ENCODE measurements at places on chromosomes 2 and 18.
A peak's percentile ranks its signal among the peaks of the same experiment; 100 is the strongest.

DNA sequence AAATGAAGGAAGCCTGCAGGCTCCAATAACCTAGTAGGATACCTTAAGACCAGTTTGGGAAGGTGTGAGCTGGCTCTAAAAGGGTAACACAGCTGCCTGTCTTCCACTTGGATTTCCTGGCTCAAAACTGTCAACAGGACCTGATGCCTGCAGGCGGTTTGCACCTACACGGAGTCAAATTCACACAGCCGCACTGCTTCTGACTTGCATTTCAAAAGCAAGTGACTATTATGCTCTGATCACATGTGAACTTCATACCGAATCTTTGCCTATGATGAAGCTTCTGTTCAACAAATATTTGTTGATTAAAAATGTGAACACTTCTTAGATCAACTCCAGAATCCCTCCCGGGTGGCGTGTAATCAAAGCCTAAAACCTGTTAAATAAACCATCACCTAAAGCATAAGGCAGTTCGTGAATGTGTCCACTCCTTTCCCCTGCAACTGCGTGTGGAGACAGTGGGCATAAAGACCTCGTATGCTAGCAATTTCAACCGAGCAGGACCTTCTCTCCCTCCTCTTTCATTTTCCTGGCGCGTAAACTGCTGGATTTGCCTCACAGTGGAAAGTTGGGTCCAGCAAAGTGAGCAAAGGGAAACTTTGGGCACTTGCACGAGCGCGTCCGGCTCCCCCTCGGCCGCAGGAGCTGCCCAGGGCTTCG, 784 bp downstream of the CRACDL start:
- DNase-seq: no peak

- peak; percentile 66 for DNase-seq
Measured at GRCh38 chr18:48896875-48897511, 53.8 kb downstream of the SMAD7 start.

- no peak for DNase-seq
Measured at GRCh38 chr2:96623116-96623515, 15.0 kb downstream of the KANSL3 start.

- DNase-seq: no peak
Measured at GRCh38 chr2:175003875-175004729, 1.1 kb downstream of the CHN1 start.

- DNase-seq: no peak
Measured at GRCh38 chr2:8252997-8253694, 428.7 kb upstream of the ID2 start.

GRCh38 chr2:106138543-106139237, 55.4 kb downstream of the UXS1 start:
- DNase-seq: no peak

GRCh38 chr2:237867465-237867864, 8.0 kb downstream of the RAMP1 start:
- no peak for DNase-seq

DNA sequence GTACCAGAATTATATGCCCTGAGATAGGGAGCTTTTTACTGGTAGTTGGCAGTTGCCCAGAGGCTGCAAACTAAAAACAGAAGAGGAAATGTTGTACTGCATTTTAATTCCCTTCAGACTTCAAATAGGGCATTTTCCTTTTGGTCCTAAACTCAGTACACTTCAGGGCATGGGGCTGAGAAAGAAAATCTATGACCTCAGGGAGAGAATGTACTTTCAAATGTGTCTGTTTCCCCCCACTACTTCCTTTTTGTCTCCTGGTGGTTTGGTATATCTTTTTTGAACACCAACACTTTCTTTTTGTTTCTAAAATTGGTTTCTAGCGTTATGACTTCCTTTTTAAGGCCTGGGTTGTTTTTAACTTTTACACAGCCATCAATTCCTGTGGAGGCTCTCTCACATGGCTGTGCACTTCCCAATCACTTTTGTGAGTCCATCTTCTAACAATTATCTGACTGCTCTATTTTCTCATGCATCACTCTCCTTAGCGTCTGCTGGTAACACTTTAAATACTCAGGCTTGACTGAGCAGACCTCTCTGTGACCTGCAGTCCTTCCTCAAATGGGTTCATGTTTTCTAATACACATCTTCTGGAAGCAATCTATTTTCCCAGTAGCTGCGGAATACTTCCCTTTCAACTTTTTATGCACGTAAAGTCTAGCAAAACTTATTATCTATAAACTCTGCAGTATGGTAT, 596.0 kb downstream of the LRP1B start:
- no peak for DNase-seq

GRCh38 chr2:216632952-216633615, at the start of gene IGFBP2:
IGFBP2 (plus strand) TSS chr2:216633420; CDS start chr2:216633524, 104 bp downstream.
- peak; percentile 86 for DNase-seq

GRCh38 chr2:101803945-101804696, 106.6 kb downstream of the MAP4K4 start:
- DNase-seq: no peak

GRCh38 chr2:117967977-117968718, 45.7 kb downstream of the CCDC93 start:
- no peak for DNase-seq

DNA sequence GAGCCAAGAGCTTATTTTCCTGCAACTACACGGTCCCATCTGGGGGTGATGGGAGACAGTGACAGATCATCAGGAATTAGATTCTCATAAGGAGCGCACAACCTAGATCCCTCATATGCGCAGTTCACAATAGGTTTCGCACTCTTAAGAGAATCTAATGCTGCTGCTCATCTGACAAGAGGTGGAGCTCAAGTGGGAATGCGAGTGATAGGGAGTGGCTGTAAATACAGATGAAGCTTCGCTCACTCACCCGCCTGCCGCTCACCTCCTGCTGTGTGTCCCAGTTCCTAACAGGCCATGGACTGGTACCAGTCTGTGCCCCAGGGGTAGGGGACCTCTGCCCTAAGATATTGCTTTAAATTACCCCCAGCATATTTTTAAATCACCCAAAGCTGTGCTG, 10.8 kb downstream of the LRRFIP1 start:
- DNase-seq: peak; percentile 45

DNA sequence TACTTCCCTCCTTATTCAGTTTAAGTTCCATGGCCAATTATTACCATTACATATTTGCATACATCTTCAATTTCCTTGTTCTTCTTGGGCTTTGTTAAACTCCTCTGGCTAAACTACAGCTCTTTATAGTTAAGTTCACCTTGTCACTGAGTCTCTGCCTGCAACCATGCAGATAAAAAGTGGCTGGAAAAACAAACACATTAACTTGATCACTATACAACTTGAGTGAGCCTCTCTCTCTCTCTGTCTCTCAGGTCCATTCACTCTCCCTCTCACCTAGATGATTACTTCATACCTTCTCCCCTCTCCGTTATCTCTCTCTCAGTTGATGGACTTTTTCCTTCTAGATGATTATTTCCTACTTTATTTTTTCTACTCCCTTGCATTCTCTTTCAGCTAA, 30.3 kb downstream of the GCFC2 start:
- DNase-seq: no peak

DNA sequence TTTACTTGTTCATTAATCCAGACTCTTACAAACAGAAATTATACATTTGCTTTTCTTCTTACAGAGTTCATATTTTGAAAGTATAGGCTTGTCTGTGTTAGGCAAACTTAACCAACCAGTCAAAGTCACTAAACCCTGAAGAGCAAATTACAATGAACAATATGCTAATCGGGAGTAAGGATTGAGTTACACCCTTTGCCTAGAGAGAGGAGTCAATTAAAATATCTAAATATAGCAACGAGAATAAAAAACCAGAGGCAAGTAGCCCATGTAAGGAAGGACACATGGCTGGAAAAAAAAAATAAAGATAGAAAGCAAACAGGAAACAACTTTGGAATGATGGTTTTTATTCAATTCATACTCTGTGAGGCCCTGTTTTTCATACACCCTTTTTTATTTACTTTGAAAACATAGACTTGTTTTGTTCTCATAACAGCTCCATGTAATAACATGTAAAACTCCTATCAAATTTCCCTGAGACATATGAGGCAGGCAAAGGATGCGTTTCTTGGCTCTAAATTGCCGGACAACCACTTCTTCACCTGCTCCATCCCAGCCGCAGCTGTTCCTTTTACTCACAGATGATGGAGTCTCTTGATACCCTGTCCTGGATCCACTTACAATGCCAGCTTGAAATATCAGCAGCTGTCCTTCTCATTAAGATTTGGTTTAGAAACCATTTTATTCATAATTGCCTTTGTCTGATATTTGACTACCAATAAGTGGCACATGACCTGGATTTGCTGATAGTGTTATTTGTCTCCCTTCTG, 767.7 kb upstream of the GCFC2 start:
- no peak for DNase-seq

- no peak for DNase-seq
Measured at GRCh38 chr18:36525913-36526312, 228.4 kb downstream of the FHOD3 start.

- DNase-seq: no peak
Measured at GRCh38 chr18:32732165-32732564, 40.7 kb downstream of the KLHL14 start.

GRCh38 chr2:54640834-54641540, 82.5 kb upstream of the EML6 start:
- DNase-seq: no peak

GRCh38 chr2:236217926-236218325, 46.3 kb downstream of the ASB18 start:
- no peak for DNase-seq

DNA sequence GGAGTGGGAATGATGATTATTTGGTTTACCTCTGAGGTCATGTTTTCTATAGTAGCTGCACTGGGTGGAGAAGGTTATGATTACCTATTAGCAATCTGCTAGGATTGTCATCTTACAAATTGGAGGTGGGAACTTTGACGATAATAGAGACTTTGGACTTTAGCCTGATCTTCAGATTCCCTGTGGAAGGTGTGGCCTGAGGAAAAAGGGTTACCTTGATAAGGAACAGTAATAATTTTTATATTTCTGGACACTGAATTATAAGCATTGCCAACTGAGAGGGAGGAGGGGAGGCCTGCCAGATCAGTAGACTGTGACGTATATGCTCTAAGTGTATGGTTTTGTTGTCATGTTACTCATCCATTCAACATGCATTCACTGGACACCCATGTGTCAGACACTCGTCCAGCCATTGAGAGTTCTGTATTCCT, 183.4 kb upstream of the FOSL2 start:
- DNase-seq: no peak

DNA sequence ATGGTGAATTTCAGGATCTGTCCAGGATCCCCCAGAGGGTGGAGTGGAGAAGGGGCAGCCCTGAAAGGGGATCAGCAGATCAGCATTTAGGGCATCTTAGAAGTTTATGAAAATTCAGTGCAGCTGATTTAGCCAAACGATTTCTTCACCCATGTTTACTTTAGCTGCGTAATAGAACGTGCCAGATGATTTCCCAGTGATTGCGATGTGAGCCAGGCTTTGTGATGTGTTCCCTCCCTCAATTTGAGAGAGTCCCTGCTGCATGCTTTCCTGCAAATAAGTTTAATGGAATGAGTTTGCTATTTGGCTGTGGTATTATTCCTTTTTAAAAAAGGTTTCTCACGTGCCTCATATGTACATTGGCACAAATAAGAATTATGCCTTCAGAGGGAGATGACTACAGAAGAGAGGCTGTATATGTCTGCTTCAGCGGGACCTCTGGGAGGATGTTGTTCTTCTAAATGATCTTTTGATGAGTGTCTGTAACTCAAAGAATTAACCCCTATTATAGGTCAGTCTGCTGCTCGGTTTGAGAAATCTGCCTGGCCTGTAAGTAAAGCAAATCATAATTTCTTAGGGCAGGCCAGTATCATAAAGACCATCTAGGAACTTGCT, 111.9 kb downstream of the MRO start:
- DNase-seq: no peak

DNA sequence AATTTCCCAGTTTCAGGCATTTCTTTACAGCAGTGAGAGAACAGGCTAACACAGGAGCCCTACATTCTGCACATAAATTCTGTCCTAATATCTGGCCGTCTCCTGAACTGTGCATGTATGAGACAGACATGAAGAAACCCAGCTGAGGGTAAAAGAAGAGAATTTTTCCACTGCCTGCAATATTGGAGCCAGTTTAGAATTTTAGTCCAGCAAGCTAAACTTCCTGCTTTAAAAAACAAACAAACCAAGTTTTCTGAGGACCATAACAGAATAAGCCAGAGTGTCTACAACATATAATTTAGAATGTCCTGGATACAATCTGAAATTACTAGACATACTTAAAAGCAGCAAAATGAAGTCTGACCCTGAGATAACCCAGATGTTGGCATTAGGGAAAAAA, 215.1 kb upstream of the KLHL29 start:
- no peak for DNase-seq

- no peak for DNase-seq
Measured at GRCh38 chr18:58191626-58192025, 147.6 kb downstream of the NEDD4L start.

GRCh38 chr2:10038716-10039115, 4.6 kb upstream of the KLF11 start:
- DNase-seq: no peak

DNA sequence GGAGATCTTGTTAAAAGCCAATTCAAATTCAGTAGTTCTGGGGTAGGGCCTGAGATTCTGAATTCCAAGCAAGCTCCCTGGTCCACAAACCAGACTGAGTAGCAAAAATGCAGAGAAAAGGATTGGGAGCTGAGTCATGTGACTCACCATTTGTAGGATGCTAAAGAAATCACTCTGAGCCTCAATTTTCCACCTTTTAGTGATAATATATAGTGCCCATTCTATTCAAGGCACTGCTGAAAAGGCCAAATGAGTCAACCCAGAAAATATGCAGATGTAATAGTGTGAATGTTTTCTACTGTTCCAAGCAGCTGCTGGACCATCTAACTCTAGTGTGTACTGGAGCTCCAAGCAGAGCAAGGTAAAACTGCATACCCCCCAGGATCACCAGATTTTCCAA, 47.2 kb downstream of the SLC14A2 start:
- no peak for DNase-seq

GRCh38 chr2:171811245-171811628, 82.8 kb downstream of the SLC25A12 start:
- DNase-seq: no peak

- DNase-seq: no peak
Measured at GRCh38 chr2:172861656-172862476, 126.2 kb downstream of the RAPGEF4 start.

- DNase-seq: no peak
Measured at GRCh38 chr2:26245231-26245732, 543 bp downstream of the HADHB start.

GRCh38 chr2:96801005-96801785, 14.9 kb upstream of the CNNM3 start:
- DNase-seq: no peak

DNA sequence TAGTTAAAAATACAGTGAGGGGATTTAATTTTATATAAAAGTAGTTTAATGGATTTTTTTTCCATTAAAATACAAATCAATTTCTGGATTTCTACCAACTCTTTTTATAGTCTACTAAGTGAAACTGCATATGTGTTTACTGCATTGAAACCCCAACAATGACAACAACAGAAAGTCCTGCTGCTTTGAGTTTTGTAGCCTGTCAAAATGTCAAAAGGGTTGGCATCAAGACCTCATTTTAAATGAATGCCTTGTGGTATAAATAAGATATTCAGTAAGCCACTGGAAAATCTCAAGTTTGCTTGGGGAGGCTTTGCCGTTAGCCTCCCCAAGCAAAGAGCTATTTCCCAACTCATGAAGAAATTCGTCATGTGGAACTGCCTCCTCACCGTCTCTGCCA, 440.3 kb upstream of the HNMT start:
- DNase-seq: no peak

GRCh38 chr18:32598144-32598543, 127.5 kb upstream of the GAREM1 start:
- no peak for DNase-seq
